ENCODE measurements at places on chromosomes 11 and 22.
A peak's percentile ranks its signal among the peaks of the same experiment; 100 is the strongest.

- no peak for DNase-seq
Measured at GRCh38 chr11:20008871-20009644, 151.2 kb downstream of the DBX1 start.

- DNase-seq: no peak
Measured at GRCh38 chr22:50206599-50206998, 5.8 kb downstream of the SELENOO start.

DNA sequence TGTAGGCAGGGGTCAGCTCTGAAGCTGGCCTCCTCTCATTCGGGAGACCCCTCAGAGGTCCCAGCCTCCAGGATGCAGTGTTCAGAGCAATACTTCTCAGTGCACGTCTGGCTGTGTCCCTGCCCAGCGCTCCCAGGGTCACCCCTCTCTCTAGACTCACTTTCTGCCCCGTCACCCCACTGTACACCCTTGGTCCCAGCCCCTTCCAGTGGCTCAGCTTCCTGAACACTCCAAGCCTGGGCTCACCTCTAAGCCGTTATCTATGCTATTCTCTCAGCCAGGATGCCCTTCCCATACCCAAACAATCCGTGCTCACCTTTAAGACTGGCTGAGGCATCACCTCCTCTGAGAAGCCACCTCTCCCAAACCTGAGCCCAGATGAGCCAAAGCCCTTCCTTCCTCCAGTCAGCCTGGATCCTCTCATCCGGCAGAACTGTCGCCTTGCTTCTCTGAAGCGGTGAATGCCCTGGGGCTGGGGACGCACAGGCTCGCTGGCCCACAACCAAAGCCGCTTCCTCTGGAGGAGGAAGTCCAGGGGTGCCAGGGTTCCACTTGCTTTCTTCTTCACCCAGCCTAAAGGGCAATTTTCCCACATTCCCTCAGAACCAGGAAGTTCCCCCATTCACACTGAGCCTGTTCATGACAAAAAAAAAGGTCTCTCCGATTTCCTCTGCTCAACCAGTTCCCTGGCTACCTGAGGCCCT lies 13.7 kb upstream of the CDKN1C start:
- DNase-seq: peak; percentile 67

DNA sequence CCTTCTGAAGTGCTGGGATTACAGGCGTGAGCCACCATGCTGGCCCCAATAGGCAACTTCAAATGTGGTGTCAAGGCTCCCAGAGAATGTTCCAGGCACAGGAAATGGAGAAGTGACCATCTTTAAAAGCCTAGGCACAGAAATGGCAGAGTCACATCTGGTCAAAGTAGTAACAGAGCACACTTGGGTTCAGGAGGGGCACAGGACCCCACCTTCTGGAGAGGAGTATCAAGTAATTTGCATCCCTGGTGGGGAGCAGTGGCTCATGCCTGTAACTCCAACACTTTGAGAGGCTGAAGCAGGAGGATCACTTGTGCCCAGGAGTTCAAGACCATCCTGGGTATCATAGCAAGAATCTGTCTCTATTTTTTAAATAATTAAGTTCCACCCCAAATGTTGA lies 29.2 kb downstream of the SERHL2 start:
- DNase-seq: no peak

DNA sequence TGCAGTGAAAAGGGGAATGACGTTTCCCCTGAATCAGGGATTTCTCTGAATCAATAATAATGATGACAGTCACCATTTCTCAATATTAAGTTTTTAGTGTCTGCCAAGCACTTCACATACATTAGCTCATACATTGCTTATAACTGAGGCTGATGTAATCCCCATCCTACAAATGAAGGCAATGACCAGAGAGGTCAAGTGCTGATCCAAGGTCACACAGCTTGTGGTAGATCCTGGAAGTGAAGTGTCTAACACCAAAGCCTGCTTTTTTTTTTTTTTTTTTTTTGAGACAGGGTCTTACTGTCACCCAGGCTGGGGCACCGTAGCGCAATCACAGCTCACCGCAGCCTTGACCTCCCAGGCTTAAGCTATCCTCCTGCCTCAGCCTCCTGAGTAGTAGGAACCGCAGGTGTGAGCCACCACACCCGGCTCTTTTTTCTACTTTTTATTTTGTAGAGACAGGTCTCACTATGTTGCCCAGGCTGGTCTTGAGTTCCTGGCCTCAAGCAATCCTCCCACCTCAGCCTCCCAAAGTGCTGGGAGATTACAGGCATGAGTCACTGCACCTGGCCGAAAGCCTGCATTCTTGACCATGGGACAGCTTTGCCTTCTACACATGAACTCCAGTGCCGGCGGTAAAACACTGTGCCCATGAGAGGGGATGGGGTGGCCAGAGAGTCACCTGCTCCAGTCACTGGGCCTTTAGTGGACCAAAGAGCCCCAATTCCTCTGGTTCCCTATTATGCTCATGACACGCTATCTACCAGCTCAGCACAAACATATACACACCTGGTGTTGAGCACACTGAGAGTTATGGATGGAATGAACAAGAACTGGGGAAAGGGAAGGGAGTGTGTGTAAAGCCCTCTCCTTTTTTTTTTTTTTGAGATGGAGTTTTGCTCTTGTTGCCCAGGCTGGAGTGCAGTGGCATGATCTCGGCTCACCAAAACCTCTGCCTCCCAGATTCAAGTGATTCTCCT lies 17.4 kb downstream of the ARHGAP1 start:
- DNase-seq: no peak

- DNase-seq: no peak
Measured at GRCh38 chr11:5887172-5887571, 5.8 kb upstream of the OR52E5 start.

DNA sequence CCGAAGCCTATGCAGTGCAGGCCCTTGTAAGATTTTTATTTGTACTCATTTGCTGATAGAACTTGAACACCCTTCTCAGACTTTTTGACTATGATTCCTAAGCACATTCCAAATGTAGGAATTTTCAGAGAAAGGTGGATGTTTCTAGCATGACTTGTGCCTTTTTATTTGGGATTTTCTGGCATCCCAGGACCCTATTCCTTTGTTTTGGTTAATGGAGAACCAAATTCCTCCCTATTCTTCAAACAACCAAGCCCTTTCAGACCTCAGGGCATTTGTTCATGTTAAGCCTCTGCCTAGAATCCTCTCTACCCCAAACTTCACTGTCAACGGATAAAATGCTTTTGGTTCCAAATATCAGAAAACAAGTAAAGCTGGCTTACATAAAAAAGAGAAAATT lies 371.1 kb downstream of the DDX10 start:
- DNase-seq: no peak

GRCh38 chr11:128251140-128251539 lies 336.2 kb downstream of the ETS1 start:
- DNase-seq: no peak

DNA sequence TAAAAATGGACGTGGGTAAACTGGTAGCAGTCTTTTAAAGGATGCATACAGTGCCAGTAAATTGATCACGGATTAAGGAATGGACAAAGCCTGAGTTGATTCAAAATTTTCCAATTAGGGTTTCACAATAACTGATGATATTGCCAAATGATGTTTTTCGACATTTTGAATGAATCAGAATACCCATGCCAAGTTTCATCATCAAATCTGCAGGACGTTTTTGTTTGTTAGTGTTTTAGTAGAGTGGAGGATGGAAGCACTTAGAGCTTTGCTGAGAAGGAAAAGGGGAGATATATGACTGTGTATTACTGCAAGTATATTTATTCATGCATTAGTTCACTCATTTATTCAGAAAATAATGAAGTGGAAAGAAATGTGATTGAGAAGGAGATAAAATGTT lies 78.3 kb downstream of the SLC17A6 start:
- no peak for DNase-seq

GRCh38 chr22:33605666-33606065 lies 314.6 kb downstream of the LARGE1 start:
- DNase-seq: peak; percentile 77

GRCh38 chr22:37242395-37242918 lies 1.6 kb downstream of the RAC2 start:
- DNase-seq: peak; percentile 58

DNA sequence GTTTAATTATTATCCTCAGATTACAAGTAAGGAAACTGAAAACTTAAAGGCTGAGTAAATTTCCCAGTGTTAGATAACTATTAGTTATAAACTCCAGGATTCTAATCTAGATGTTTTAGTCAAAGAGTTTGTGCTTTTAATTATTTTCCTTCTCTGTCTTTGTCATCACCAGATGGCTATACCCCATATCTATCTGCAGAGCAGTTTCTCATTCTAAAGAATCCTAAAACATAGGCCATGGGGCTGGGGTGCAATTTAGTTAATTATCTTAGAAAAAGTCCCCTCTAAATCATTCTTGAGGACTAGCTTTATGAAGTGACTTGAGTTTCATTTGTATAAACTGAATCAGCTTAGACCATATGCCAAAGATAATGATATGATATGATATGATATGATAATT lies 556.3 kb upstream of the ANO5 start:
- no peak for DNase-seq

DNA sequence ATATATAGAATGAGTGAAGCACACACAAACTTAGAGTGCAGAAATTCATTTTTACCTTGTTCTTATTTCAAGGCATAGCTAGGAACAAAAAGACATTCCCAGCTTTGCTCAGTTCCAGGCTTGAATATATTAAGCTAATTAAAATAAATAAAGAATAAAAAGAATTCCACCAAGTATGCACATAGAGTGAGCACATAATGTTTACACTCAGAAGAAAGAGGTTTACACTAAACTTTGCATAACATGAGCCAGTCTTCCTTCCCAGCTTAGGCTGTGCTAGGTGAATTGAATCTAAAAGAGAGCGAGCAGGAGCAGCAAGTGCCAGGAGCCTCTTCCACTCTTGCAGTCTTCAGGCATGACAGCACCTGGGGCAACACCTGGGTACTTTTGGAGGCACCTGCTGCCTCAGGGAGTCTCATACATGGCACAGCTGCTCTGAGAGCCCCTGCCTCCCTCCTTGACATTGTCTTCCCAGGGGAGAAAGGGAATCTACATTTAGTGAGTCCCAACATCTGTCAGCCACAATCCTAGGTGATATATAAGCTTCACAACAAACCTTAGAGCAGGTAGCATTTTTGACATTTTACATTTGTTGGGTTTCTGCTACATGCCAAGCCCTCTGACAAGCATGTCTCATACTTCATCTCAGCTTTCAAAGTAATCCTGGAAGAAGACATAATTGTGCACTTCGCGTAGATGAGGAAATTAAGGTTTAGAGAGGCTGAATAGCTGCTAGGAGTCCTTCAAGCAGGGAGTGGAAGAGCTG lies 732.7 kb upstream of the TENM4 start:
- no peak for DNase-seq

DNA sequence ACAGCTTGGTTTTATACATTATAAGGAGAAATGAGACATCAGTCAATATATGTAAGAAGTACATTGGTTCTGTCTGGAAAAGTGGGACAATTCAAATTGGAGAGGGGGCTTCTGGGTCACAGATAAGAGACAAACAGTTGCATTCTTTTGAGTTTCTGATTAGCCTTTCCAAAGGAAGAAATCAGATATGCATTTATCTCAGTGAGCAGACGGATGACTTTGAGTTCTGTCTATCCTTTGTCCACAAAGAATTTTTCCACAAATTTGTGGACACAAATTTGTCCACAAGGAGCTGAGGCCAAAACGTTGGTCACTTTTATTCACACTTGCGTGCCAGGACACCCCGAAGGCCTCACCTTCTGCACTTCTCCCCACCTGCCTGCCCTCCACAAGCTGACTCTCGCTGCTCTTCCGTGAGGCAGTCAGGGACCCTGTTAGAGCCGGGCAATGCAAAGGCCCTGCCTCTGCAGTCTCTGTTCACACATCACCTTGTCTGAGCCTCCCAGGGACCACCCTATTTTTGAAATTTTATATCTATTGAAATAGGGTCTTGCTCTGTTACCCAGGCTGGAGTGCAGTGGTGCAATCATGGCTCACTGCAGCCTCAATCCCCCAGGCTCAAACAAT lies 20.5 kb downstream of the IL17REL start:
- no peak for DNase-seq

GRCh38 chr11:64697663-64698375 lies 25.2 kb downstream of the NRXN2 start:
- DNase-seq: no peak

DNA sequence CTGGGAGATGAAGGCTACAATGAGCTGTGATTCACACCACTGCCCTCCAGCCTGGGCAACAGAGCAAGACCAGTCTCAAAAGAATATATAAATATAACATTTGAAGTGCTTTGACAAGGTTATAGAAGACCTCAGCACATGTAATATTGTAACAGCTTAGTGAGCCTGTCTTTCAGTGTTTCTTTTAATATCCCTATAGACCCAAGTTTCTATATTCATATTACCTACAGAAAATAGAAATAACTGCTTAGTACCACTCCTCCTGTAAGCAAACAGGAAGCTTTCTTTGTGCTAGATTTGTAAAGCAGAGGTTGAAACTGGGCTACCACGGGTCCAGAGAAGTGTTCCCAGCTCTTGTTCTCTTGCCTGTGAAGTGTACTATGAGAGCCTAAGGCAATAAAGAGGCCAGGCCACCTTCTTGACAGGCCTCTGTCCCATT lies 68.2 kb downstream of the PPP2R1B start:
- no peak for DNase-seq

DNA sequence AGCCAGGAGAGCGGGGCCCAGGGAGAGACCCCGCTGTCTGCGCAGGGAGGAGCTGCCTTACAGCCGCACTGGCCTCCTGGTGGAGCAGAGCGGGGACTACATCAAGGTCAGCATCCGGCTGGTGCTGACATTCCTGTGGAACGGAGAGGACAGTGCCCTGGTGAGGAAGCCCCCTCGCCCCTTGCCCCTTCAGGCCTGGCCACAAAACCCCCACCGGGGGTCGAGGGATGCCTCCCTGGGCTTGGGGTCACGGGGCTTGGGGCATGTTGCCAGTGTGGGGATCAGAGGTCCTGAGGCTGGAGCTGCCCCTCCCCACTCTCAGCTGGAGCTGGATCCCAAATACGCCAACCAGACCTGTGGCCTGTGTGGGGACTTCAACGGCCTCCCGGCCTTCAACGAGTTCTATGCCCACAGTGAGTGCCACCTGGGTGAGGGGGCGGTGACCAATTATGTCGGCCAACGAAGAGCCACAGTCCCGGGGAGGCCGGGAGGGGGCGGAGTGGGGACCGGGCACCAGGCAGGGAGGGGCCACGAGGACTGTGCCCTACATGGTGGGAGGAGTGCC lies 4.2 kb downstream of the MUC5B start:
- DNase-seq: peak; percentile 20

GRCh38 chr11:1203505-1204271 lies 19.2 kb upstream of the MUC5B start:
- DNase-seq: peak; percentile 18

GRCh38 chr11:70734379-70734778 lies 336.1 kb downstream of the CTTN start:
- no peak for DNase-seq
